Fibroblast of villous mesenchyme (primary cell): ENCODE measurements at places on chromosomes 5 and 9.

- peak; percentile 54 for DNase-seq
These were observed 25.7 kb downstream of the PCDHGC5 start for GRCh38 chr5:141514330-141515133.

GRCh38 chr5:38013107-38013506 is 173.3 kb upstream of the GDNF start:
- peak; percentile 76 for DNase-seq

GRCh38 chr9:33170464-33171415 is 3.6 kb upstream of the B4GALT1 start:
- peak; percentile 53 for DNase-seq

GRCh38 chr9:72257814-72258213 is 107.2 kb downstream of the ZFAND5 start:
- DNase-seq = no peak

DNA sequence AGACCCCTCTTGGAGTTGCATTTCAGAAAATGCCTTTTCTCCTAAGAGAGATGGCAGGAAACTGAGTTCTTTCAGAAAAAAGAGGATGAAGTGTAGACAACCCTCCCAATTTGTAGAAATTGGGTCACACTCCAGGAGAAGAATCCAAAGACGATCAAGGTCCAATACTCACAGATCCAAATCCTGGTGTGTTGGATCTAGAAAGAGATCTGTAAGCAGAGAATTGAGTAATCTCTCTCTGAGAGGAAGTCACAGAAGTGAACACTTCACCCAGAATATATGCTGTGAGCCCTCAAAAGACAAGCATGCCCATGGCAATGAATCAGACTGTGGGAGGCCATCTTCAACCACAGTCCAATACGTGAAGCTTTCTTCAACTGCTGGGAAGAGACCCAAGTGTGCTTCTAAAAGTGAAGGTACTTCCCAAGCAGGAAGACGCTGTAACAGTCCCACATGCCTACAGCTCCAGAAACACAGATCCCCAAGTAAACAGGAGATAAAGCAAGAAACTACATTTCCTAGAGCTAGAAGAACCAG is 182.7 kb downstream of the SMC2 start:
- peak; percentile 3 for DNase-seq

DNA sequence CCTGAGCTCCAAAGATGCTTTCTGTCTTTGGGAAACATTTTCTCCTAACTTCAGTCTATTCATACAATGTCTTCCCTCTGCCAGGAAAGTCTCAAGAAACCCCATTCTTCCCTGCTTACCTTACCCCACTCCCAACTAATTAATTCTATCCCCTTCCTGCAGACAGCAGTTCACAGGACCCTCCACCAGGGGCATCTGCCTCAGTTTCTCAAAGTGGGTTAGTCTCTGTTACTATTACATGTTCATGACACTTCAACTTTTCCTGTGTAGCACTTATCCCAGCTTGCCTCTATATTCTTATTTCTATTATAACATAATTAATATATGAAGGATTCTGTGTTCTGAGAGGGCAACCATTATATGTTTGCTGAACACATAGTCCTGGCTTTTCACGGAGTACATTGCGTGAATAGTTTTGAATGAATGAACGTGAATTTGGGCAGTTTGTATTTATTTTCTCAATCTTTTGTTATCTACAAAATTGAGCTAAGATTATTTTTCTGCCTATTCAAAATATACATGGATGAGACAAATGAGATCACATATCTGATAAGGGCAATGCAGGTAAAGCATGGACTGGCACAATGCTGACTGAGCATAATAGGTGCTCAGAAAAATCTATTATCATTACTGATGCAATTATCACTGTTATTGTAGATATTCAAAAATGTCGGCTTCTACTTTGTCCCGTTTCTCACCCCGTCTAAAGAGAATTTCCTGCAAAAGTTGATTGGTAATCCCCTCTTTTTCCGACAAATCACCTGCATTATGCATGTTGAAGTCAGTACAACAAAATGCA is 341.1 kb downstream of the BRINP1 start:
- no peak for DNase-seq

GRCh38 chr9:37042421-37042820 is 8.4 kb upstream of the PAX5 start:
- no peak for DNase-seq

GRCh38 chr9:68537616-68537880 is 3.1 kb downstream of the TMEM252 start:
- no peak for DNase-seq

DNA sequence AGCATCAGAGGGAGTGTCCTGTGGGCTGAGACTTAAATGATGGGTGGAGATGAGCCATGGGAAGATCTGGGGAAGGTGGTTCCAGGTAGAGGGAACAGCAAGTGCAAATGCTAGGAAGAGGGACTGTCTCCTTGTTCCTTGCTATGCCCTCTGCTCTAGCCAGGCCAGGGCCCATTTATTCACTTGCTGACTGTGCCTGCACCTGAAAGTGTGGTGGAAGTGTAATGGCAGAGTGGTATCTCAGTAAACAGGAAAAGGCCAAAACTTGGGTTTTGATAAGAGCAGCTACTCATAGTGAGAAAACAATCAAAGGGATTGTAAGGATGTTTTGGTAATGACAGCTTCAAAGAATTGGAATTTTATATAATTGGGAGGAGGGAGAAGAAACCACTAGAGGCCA is 32.4 kb downstream of the TLE4 start:
- no peak for DNase-seq

- peak; percentile 51 for DNase-seq
These were observed 11.3 kb downstream of the C9orf50 start for GRCh38 chr9:129609486-129610212.

DNA sequence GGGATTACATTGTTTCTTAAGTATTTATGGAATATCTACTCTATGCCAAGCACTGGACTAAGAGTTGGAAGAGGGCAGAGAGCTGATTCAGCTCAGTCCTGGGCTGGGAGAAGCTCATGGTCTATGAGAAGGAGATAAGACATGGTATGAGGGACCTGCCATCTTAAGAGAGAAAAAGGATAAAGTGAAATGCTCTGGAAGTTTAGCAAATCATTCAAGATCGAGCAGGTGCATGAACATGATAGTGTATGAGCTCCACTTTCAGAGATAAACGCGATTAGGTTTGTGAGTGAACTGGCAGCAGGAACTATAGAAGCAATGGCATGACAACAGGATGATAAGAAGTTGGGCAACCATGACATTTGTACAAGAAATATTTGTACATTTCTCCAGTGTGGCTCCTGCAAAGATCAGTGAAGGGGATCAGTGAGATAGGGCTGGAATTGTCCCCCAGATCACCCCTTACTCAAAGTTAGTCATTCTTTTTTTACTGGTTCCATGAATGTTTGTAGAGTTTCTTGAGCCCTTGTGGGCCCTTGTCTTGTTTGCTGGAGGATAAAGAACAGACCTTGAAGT is 26.6 kb upstream of the CCDC180 start:
- no peak for DNase-seq

- DNase-seq = no peak
These were observed 80.1 kb upstream of the TNFAIP8 start for GRCh38 chr5:119275601-119276173.

GRCh38 chr5:35803191-35803651 is 53.5 kb upstream of the IL7R start:
- DNase-seq = peak; percentile 59

- no peak for DNase-seq
These were observed 29.6 kb upstream of the TESK1 start for GRCh38 chr9:35575478-35575877.

- DNase-seq = no peak
These were observed 137.0 kb downstream of the MRPL36 start for GRCh38 chr5:1662559-1663085.

GRCh38 chr9:95373069-95373681 is 55.7 kb upstream of the FANCC start:
- peak; percentile 40 for DNase-seq

DNA sequence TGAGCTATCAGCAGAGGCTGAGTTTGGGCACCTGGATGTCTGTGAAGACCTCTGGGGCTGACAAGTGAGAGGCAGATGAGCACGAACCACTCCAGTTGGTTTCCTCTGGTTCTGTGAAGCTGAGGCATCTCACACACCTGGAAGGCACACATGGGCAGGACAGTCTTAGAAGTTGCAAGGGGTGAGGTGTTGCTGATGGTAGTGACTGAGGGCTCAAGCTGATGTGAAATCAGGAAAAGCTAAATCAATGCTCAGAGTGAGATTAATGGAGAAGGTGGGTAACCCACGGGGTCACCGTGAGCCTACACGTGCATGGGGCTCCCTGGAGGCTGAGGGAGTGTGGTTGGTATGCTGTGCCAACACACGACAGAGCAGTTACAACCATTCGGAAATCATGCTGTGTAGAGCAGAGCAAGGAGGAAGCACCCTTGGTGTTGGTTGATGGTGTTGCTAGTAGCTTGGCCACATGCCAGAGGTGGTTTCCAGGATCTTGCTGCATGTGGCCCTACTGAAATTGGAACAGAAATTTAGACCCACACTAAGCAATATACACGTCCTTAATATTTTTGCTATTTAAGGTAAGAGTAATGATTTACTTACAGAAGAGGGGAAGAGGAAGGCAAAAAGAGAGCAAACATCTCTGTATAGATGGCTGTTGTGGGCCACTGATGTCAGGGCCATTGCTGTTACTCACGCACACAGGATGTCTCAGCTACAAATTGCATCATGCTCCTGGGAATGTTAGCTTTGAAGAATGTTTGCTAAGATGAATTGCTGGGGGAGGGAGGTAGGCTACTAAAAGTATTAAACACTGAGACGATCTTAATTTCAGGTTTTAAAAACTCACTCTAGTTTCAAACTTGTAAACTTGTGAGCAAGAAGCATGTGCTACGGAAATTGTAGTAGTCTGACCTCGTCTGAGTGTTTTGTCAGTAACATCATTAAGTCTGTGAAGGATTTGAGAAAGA is 170.5 kb downstream of the ARHGEF28 start:
- peak; percentile 94 for DNase-seq

GRCh38 chr5:132773114-132773513 is 3.9 kb downstream of the SEPTIN8 start:
- DNase-seq = no peak

DNA sequence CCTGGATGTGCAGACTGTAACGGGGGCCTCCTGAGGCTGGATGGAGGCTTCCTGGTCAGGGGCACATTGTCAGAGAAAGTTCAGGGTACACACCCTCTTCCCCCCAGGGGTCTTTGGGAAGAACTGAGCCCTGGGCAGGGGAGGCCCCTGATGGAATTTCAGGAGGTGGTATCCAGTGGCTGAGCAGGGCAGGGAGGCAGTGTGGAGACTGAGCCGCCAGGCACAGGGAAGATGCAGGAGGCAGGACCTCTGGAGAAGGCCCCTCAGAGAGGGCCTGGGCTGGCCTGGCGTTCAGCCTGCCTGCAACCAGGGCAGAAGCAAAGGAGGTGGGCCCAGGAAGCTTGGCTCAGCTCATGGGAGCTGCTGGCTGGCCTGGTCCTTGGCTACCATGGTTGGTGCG is 53.5 kb downstream of the GTF3C4 start:
- no peak for DNase-seq

DNA sequence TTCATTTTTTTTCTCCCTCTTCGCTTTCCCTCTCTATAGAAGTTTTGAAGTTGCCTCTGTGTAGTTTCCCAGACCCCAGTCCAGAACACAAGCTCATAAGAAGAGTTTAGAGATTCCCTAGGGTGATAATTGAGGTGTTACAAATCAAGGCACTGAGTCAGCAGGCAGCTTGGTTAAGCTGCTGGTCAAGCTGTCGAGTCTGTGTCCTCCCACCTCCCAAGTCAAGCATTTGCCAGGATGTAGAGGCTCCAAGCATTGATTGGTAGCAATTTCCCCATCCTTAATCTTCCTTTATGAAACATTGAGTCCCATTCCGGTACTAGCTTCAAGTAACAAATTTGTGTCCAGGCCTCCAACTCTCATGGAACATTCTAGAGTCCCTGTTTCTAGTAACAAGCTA is 47.5 kb upstream of the SLC1A1 start:
- no peak for DNase-seq

GRCh38 chr5:120017513-120017912 is 388.2 kb downstream of the FAM170A start:
- peak; percentile 45 for DNase-seq
